DMS79 (cell line): ENCODE measurements at places on chromosomes 5 and 9.

GRCh38 chr5:173771121-173771724 is 116.9 kb upstream of the CPEB4 start:
- no peak for DNase-seq

- DNase-seq, result no peak
Measured at GRCh38 chr9:94827584-94828304, 101.2 kb downstream of the AOPEP start.

- DNase-seq, result no peak
Measured at GRCh38 chr9:16136961-16137360, 584.1 kb downstream of the CCDC171 start.

GRCh38 chr9:3458806-3459475 is 66.9 kb downstream of the RFX3 start:
- no peak for DNase-seq

GRCh38 chr5:73199671-73200070 is 26.7 kb downstream of the TMEM174 start:
- no peak for DNase-seq
